ENCODE measurements at places on chromosomes 11 and 22.

- no peak for DNase-seq
Measured at GRCh38 chr11:118602331-118602730, 5.1 kb upstream of the PHLDB1 start.

GRCh38 chr11:63711838-63712237, 30.5 kb downstream of the RTN3 start:
- no peak for DNase-seq

DNA sequence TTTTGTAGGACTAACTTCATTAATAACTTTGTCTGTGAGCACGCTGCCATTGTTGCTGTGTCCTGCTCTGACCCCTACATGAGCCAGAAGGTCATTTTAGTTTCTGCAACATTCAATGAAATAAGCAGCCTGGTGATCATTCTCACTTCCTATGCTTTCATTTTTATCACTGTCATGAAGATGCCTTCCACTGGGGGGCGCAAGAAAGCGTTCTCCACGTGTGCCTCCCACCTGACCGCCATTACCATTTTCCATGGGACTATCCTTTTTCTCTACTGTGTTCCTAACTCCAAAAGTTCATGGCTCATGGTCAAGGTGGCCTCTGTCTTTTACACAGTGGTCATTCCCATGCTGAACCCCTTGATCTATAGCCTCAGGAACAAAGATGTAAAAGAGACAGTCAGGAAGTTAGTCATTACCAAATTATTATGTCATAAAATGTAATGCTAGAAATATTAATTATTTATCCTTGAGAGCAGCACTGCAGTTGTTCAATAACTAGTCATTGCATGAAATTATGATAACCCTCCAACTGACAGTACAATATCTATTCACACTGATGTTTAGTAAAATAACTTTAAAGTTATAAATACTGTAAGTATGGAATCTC, 46.4 kb upstream of the OR5D13 start:
- DNase-seq = no peak

GRCh38 chr22:44703255-44703870, 1.4 kb downstream of the PRR5 start:
- no peak for DNase-seq

GRCh38 chr11:109586789-109587188, 164.8 kb downstream of the C11orf87 start:
- no peak for DNase-seq

- DNase-seq = no peak
Measured at GRCh38 chr22:19019029-19019678, 83.1 kb upstream of the PRODH start.

DNA sequence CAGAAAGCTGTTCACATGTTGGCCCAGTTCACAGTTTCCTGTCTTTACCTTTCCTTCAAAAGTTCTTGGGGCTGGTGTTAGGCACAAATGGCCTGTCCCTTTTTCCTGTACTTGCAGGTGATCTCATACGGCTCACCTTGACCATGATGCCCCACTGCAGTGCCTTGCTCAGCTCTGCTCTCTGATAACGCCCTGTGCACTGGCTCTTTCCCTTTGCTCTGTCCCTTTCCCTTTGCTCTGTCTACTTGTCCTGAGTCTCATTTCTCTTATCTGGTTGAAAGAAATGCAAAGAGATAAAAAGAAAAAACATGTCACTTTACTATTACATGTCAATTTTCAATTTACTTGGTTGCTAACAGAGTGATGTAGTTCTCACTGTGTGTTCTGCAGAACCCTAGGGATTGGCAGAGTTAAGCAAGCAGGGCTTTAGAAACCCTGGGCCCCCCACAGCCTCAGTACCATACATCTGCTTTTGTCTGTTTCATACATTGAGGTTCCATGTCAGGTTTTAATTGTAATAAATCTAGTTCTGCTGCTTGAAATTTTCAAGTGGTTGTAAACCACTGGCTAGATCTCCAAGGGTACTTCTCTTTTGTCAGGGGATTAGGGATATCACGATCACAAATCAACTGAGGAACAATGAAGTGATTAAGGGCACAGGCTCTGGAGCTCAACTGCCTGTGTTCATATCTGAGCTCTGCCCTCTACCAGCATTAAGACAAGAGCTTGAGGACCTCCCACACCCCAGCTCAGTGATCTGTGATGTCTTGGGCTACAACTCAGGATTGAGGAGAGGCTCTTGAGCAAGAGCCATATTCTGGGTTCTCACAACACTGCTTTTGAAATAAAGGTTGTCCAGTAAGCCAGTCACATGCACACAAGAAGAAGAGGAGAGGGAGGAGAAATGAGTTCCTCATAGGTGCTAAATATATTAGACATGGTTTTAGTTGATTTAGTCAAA, 16.3 kb upstream of the SORL1 start:
- no peak for DNase-seq

- DNase-seq = no peak
Measured at GRCh38 chr22:45534339-45535192, 31.9 kb downstream of the FBLN1 start.

DNA sequence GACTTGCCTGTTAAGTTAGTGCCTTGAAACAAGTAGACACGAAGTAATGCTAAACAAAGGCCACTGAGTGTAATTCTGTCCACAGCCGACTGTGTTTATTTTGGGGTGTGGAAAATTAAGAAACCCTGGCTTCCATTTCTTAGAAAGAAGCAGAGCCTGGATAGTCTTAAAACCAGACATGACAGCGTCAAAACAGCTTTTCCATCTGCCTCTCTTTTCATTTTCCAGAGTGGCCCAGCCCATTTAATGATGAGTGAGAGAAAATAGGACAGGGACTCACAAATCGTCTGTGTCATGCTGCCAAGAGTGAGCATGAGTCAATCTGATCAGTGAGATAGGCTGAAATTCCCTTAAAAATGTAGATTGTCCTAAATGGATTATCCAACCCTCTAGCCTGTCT, 485.9 kb downstream of the JRKL start:
- DNase-seq = no peak

- DNase-seq = no peak
Measured at GRCh38 chr11:65376138-65376713, 6.2 kb downstream of the SLC25A45 start.

- no peak for DNase-seq
Measured at GRCh38 chr11:28223577-28223976, 115.4 kb downstream of the METTL15 start.

DNA sequence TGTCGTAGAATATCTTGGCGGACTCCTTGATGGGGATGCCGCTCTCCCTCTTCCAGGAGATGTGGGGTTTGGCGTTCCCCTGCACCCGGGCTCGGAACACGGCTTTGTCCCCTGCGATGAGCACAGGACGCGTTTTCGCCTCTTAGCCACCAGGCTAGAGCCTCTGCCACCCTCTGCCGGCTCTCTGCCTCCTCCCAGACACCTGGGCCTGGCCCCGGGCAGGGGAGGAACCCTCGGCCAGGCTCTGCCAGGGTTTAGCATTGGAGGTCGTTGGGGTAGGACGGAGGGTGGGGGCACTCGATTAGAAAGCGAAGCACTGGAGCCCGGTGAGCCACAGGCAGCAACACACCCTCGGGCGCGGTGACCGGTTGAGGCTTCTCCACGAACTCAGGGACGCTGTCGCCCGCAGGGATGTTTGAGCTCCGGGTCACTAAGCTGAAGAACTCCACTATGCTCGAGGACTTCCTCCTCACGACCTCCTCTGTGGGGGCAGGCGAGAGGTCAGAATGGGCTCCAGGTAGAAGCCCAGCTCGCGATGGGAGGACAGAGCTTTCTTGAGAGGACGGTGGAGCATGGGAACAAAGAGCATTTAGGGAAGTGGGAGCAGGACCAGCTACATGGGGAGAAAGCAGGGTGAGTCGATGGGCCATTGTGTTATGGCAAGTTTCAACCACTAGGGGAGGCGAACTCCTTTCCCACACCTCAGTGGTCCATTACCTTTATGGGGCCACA, 4.3 kb downstream of the IGSF22 start:
- peak; percentile 69 for DNase-seq

GRCh38 chr11:2395856-2396255, 4.7 kb upstream of the TSSC4 start:
- DNase-seq = no peak

- no peak for DNase-seq
Measured at GRCh38 chr11:79417069-79417920, 23.5 kb downstream of the TENM4 start.

GRCh38 chr11:60790726-60791125, 5.6 kb downstream of the MS4A10 start:
- DNase-seq = no peak

All from GM03348 (cell line).